ENCODE measurements at places on chromosomes 2 and 18.
A peak's percentile ranks its signal among the peaks of the same experiment; 100 is the strongest.

GRCh38 chr2:54981385-54981784 is 68.9 kb downstream of the RTN4 start:
- DNase-seq: no peak

DNA sequence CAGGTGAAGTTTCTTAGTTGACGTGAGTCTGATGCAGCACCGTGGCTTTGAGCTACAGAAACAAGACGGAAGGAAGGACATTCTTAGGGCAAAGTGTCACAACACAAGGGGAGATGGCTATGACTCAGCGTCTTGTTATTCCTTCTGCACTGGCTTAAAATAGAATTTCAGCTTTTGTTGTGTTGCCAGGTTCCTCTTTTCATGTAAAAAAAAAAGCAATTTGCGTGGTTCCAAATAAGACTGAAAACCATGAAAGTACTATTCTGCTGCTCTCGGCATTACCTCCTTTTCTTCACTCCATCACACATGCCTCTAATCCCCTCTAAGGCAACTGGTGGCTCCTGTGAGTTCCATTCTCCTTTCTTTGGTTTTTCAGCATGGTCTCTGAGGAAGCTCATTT is 150.1 kb downstream of the ANTXR1 start:
- DNase-seq: no peak

DNA sequence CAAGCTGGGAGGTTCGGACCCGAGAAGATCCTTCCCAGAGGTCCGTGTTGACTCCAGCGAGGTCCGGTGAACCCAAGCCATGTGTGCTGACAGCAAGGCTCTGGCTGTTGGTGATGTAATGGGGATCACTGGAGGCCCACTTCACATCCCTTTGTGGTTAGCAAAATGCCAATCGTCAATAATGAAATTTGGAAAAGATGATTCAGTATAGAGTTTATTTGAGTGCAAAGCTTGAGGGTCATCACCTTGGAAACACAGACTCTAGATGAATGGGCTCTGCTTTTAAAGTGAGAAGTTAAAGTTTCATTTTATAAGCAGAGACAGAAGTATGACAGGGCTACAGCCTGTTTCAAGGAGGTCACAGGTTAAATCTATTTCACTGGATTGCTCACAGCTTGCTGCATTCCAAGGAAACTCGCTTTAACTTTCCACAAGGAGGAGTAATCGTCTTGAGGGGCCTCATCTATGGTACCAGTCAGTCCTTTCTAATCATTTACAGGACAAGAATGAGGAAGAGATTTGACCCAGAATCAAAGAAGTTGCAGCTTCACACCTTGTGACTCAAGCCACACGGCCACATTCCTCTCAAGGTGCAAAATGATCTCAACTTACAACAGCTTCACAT is 140.5 kb downstream of the TPO start:
- DNase-seq: no peak

GRCh38 chr2:118112771-118113334 is 24.6 kb downstream of the INSIG2 start:
- DNase-seq: no peak

DNA sequence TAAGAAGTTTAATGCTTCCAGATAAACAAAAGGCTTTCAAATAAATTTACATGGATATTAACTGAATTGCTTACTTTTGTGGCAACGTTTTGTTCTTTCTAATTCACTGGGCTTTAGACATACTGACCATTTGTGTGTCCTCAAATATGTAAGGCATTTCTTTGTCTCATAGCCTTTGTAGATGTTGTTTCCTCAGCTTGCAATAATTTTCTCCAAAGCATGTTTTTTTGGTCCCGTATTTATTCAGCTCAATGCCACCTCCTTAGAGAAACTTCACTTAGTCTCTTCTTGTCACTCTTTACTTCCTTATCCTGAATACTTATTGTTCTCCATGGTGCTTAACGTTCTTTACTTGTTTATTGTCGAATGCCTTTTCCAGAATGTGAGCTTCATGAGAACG is 98.5 kb downstream of the NUP35 start:
- DNase-seq: no peak

- no peak for DNase-seq
These were observed 165.0 kb downstream of the LNPK start for GRCh38 chr2:175837046-175837445.

DNA sequence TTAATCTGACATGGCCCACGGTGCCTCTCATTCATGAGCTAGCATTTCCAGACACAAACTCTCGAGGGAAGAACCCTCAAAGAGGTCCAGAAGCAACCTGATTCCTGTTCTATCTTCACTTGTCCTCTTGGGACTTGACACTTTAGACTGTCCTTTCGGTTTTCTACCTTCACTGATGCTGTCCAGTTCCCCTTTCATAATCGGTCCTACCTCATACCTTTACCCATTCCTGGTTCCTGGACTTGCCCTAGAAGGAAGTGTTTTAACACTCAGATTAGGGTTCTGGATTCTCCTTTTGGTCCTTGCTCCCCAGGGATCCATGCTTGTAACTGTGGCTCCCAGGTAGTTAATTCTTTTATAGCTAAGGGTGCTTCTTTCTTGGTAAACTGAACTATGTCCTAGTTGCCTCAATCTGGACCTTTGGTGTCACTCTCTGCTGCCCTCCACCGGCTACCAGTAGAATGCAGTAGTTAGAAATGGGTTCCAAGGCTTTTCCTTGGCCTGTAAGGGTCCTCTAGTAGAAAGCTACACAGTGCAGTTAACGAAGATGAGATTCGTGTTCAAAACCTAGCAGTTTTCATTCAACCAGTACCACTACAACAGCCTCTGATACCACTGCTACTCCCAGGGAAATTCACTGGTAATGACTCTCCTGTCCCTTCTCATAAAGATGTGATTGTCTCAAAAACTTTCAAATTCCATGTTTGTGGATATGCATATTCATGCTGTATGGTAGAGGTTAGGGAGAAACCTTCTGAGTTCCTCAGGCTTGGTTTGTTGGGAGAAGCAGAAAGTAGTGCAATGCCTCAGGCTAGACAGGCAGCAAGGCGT is 178.1 kb upstream of the CYP26B1 start:
- peak; percentile 22 for DNase-seq

GRCh38 chr2:139366681-139367080 is 586.5 kb upstream of the NXPH2 start:
- no peak for DNase-seq

GRCh38 chr2:179862898-179863458 is 1.6 kb upstream of the ZNF385B start:
- no peak for DNase-seq

GRCh38 chr18:51195451-51196117 is 1.9 kb downstream of the MEX3C start:
- peak; percentile 32 for DNase-seq

GRCh38 chr2:217153510-217153909 is 293.6 kb upstream of the TNP1 start:
- no peak for DNase-seq

DNA sequence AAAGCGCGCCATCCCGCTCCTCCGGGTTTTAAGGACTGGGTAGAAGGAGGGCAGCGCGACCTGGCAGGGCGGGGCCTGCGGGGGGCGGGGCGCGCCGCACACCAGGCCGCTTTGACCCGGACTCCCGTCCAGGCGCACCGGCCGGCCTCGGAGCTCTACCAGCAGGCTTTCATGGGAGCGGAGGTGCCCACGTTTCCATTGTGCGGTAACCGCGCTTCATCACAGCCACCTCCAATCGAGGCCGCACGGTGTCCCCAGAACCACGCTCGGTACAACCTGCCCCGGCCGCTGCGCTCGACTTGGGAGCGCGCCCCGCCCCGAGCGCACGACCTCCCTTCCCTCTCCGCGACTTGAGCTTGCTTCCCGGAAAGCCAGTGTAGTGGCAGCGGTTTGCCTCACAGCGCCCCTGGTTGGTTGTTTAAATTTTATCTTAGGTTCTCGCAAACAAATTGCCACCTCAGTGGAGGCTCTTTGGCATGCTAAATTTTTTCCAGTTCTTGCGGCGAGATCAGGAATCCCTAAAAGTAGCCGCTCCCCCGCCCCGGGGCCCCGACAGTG is 280 bp upstream of the CYP1B1 start:
- DNase-seq: peak; percentile 69

GRCh38 chr2:132621131-132621875 is 48.7 kb downstream of the LYPD1 start:
- DNase-seq: no peak

DNA sequence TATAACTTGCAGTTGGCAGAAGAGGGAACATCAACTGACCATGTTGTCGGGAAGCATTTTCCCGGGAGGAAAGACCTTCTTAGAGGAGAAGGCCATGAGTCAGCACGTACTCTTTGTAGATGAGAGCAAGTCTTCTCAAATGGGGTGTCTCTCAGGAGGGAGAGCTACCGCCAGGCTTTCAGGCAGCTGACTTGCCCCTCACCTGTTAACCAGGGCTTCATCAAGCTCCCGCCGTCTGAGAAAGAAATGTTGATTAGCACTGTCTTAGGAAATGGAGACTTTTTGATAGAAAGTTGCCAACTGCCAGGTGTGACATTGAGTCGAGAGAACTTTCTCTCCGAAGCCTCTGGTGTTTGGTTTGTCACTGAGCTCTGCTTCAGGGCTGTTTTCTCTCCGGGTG is 196.1 kb downstream of the ZNF407 start:
- DNase-seq: no peak

- DNase-seq: no peak
These were observed 19.2 kb upstream of the CAB39 start for GRCh38 chr2:230693411-230693810.

GRCh38 chr2:150909090-150909489 is 352.6 kb downstream of the RBM43 start:
- no peak for DNase-seq

- DNase-seq: no peak
These were observed 197.3 kb downstream of the SH3RF3 start for GRCh38 chr2:109326306-109326705.

- no peak for DNase-seq
These were observed 522.0 kb downstream of the PLCL1 start for GRCh38 chr2:198326431-198326830.

GRCh38 chr2:96699621-96700020 is 40.2 kb downstream of the LMAN2L start:
- no peak for DNase-seq

GRCh38 chr2:157471078-157471477 is 27.2 kb upstream of the CYTIP start:
- DNase-seq: no peak

DNA sequence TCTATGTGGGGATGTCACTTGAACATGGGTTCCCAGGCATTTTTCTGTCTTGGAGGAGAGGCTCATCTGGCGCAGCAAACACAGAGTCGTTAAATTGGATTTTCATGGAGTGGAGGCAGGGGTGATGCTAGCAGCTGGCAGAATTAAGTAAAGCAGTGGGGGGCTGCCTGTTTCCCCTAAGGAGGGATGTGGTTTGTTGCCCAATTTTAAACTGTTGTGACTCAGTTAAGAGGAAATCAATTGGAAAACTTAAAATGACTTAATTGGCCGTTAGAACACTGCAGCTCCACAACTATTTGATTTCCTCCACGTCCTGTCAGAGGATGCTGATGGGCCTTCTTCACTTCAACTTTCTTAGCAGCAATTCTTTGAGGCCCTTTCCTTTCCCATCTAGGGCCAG is 354.1 kb upstream of the ATP5MC3 start:
- no peak for DNase-seq
